ENCODE measurements at places on chromosomes 12 and 14.
A peak's percentile ranks its signal among the peaks of the same experiment; 100 is the strongest.

DNA sequence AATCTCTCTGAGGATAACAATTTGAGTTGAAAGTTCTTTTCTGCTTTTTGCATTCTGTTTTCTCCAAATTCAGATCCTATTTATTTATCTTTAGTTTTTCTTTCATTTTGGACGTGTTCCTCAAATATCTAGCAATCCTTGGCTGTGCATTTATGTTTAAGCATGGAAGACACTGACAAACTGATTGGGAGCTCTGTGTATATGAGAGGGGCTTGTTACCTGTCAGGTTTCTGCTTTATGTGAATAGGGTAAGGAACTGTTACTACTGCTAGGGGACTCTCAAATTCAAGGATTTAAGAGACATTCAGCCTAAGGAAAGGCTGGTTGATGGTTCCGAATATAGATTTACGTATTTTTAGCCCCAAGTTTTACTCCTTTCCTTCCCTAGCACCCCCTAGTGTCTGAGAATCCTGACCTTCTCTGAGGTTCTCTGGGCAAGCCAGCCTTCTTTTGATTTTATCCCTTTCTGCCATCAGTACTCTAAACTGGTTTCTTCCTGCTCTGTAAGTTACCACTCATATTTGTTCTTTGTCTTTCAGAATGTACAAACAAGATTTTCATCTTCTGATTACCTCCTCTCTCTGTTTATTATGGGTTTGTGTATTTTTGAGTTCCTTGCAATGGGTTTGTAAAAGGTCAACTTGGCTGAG is 30.5 kb downstream of the YLPM1 start:
- no peak for DNase-seq

DNA sequence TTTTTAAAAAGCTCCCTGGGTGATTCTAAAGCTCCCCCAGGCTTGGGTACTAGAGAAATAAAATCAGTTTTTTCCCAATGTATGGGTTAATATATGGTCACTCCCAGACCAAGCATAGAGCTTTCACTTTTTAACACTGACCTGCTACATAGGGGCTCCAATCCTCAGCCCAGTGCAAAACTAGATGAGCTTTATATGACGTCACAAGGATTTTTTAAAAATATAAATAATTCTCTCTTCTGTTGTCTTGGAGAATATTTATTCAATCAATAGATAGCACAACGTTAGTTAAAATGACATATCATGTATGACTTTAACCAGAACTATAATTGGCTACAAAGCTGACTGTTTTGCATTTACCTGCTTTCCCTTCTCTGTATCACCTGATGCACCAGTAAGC is 137.9 kb upstream of the TMCC3 start:
- DNase-seq = no peak

DNA sequence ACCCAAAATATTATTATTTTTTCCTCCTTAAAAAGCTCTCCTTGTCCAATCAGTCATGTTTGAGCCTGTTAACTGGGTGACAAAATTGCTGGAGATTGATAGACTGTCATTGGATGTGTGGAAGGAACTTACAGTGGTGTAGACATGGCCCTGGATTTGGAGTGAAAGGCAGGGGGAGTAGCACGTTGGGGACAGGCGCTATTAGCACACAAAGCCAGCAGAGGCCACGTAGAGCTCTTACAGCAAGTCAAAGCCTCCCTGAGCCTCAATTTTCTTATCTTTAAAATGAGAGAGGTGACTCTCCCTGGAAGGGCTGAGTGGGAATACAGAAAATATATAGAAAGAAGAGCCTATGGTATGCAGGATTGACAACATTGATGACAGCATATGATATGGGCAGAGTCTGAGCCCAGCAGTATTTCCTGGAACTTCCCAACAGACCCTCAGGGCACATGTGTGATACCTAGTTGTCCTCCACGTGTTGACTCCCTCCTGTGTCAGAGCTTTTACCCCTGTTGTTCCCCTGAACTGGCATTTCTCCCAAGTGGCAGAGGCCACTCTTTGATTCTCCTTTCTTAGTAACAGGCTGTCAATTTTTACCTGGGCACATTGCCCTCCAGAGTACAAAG is 504.9 kb downstream of the VRK1 start:
- no peak for DNase-seq

GRCh38 chr12:9760699-9761418 is at the start of gene CD69:
Gene CD69 (minus strand): TSS chr12:9760901. CDS start chr12:9760820, 81 bp downstream.
- DNase-seq = peak; percentile 85

GRCh38 chr14:84017495-84017894 is 1512.4 kb upstream of the FLRT2 start:
- no peak for DNase-seq

GRCh38 chr14:91009501-91010152 is 50.8 kb downstream of the RPS6KA5 start:
- DNase-seq = no peak

GRCh38 chr12:86138770-86139169 is 117.4 kb downstream of the MGAT4C start:
- no peak for DNase-seq

Data from stimulated activated CD4-positive, alpha-beta T cell treated with anti-CD3 and anti-CD28 coated beads, Interleukin-1b, Interleukin-23, amount 100 ng/mL, for 4 hours (primary cell).